ENCODE measurements at places on chromosomes 3 and 15.

- DNase-seq = no peak
Observed at GRCh38 chr15:76863693-76864092, 41.4 kb downstream of the SCAPER start.

- DNase-seq = no peak
Observed at GRCh38 chr3:5499404-5499803, 311.9 kb downstream of the EDEM1 start.

DNA sequence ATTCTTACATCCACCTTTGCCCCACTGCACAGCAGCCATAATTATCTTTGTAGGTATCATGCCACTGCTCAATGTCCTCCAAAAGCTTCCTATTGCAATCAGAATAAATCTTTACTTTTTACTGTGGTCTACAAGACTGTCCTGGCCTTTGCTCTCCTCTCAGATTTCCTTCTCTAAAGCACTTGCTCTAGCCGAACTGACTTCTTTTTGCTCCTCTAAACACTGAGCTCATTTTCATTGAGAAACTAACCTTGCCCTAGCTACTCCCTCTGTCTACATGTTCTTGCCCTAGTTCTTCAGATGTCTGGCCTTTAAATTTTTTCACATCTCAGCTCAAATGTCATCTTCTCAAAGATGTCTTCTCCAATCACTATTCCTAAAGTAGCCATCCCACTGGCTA is 342.8 kb downstream of the TBC1D5 start:
- no peak for DNase-seq

- no peak for DNase-seq
Observed at GRCh38 chr15:52439470-52439869, 89.2 kb downstream of the MYO5A start.

DNA sequence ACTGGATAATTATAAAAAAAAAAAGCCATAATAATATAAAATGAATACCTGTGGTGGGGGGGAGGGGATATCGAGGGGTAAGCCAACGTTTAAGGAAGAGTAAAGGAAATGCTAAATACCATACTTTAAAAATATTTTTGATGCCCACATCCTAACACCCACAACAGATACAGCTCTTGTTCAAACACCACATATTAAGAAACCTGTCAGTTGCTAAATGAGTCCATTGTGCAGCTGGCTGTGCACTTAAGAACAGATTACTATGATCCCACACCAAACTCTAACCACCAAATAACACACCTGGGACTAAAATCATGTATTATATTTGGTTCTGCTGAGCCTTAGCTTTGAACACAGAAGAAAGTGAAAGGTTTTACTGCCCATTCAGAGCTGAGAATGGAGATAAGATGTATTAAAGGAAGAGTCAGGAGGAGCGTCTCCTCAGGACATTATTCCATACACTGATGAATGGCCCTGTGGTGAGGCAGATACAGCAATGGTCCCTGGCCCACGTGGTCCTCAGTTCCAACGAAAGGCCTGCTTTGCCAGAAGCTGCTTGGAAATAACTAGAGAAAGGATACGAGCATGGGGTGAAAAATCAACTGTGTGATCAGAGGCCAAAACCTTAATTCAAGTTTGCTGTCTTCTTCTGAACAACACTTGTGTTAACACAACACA is 515.4 kb downstream of the FOXP1 start:
- no peak for DNase-seq

DNA sequence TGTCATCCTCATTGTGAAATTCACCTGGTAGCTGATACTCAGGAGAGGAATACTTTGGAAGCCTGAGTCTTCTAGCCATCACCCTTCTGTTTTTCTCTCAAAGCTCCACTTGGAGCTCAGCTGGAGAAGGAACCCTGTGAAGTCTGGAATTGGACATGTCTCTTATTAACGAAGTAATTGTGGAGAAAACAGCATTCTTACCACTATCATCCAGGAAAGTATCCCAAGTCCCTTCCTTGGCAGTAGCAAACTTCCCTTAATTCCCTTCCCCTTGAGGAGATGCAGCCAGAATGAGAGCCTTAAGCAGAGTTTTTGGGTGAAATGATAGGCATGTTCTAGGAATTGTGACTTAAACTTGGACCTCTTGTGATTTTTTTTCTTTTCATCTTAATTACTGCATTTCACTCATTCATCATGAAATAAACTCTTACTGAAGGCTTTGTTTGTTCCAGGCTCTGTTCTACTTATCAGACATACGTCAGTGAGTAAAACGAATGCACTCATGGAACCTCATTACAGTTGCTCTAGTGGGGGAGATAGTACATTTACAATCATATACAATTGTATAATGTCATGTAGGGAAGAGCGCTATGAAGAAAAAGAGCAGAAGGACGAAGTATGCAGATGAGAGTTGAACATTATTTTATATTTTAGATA is 30.5 kb upstream of the TCF12 start:
- DNase-seq = no peak

DNA sequence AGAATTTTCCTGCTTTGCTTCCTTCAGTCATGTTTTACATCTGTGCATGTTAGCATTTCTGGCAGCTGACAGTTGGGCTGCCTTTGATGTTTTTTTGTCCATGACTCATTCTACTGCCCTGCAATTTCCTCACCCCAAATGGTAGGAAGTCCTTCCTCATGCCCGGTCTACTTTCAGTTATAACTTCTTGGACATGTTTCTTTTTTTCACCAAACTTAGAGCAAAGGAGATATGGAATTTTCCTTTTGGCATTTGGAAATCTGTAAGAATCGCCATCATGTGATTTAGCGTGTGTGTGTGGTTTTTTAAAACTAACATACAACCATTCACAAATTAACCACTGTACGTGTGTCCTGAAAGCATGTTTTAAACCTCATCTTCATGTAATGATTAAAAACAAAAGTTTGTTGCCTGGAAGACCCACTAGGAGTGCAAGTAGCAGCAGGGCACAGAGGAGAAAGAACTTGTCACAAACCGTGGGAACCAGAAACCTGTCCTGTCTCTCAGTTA is 430.7 kb upstream of the CFAP20DC start:
- no peak for DNase-seq

- no peak for DNase-seq
Observed at GRCh38 chr3:16337856-16338540, 73.0 kb downstream of the OXNAD1 start.

- DNase-seq = no peak
Observed at GRCh38 chr3:17979252-17979651, 236.8 kb upstream of the TBC1D5 start.

GRCh38 chr3:128366652-128367051 is 100.0 kb downstream of the DNAJB8 start:
- no peak for DNase-seq

GRCh38 chr3:190101320-190102011 is 19.2 kb downstream of the P3H2 start:
- DNase-seq = no peak
